ENCODE measurements at places on chromosomes 7 and 10.

- no peak for DNase-seq
These were observed 27.9 kb upstream of the GATA3 start for GRCh38 chr10:8026349-8027259.

GRCh38 chr7:14754631-14755030 lies 147.9 kb downstream of the DGKB start:
- no peak for DNase-seq

DNA sequence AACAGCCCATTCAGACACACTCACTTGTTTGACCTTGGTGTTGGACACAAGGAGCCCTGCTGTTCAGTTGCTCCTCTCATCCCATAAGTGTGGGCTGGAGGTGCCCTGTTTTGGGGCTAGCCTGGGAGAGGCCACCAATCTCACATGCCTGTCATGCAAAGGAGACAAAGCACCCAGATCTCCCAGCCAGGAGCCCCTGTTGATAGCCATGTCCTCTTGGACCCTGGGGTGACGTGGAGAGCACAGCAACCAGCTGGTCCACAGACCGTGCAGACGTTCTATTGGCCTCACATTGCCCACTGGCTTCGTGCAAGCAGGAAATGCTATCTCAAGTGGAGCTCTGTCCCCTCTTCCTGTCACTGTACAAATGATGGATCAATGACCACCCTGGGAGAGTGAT lies 240.8 kb downstream of the RPS24 start:
- DNase-seq, result no peak

DNA sequence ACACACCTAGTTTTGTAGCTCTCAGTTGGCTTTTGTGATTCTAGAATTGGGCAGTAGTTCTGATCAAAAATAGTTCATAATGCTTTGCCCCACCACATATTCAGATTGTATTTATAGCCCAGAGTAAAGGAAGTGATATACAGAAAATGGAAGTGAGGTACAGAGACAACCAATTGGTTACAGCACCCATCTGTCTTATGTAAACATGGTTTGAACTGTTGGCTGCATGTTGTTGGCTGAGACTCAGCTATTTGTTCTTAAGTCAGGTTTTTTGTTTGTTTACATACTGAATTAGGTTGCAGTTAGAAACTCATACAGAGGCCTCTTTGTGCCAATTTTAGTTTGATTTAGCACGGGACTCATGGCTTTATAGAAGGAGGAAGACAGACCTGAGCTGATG lies 158.9 kb upstream of the GPR26 start:
- no peak for DNase-seq

DNA sequence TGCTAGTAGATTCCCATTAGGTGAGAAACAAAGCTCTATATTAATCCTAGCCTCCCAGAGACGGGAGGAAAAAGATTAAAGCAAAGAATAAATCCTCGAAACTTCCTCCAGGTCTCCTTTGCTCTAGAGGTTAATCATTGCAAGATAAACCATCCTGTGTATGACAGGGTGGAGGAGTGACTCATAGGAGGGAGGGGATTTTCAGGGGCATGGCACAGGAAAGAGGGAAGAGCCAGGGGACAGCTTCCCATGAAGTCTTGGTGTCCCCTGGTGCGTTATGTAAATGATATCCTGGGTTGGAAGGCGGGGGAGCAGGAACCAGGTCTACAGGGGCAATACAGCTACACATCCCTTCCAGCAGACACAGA lies 780 bp downstream of the CYP3A5 start:
- no peak for DNase-seq

DNA sequence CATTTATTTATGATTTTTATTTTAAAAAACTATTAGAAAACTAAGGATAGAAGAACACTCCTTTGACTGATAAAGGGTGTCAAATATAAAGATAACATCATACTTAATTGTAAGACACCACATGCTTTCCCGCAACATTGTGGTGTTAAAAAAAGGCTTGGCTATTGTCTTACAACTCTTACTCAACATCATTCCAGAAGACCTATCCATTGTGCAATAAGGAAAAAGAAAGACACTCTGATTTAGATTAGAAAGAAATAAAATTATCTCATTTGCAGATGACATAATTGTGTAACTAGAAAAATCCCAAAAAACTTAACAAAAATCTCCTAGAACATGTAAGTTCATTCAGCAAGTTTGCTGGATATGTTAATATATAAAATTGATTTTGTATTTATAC lies 296.7 kb upstream of the GNAI1 start:
- no peak for DNase-seq

DNA sequence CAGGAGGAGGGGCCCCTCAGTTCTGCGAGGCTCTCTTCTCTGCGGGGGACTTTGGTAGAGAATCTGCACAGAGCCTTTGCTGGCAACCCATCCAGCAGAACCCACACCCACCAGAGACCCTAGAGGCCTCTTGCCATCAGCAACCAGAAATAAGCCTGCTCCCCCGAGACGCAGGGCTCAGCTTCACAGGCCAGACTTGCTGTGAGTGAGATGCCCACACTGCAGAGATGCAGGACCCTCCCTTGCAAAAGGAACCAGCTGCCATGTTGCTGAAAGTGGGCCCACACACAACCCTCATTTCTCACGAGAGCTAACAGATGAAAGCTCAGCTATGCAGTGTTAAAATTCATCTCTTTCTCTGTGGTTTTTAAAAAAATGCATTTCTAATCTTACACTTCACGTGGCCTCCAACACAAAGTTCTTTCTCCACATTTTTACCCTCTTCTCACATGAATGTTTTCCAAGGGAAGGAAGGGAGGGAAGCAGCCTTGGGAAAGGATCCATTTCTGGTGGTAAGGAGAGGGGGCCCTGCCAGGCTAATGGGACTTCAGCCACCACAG lies 171.6 kb downstream of the CCDC3 start:
- no peak for DNase-seq

- DNase-seq, result no peak
These were observed 275.5 kb downstream of the USP6NL start for GRCh38 chr10:11335881-11336430.

DNA sequence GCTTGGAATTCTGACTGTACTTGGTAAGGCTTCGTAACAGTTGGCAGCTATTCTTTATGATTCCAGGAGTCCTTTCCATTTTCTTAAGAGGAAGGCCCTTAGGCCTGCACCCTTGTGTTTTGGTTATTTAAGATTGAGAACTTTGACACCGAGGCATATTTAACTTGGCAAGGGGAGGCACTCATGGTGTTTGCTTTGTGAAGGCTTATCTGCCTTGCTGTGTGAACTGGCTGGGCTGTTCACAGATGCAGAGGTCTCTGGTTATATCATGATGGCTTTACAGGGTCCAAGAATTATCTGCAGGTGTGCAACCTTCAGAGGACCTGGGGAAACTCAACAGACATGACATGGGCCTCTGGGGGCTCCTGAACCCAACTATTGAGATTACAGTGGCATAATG lies 833 bp upstream of the PNLIPRP1 start:
- no peak for DNase-seq

- DNase-seq, result no peak
These were observed 493 bp downstream of the WDR91 start for GRCh38 chr7:135210888-135211178.

DNA sequence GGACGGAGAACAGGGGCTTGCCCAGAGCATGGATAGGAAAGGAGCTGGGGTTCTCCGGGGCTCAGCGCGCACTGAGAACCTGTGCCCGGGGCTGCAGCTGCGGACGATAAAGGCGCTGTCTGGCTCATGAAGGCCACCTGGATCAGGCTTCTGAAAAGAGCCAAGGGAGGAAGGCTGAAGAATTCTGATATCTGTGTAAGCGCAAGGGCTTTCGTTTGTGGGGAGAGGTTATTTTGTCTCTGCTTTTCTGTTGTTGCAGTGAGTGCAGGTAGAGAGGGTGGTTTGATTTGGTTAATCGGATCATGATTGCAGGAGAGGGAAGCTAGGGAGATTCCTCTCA lies 250.5 kb downstream of the NSUN6 start:
- DNase-seq, result no peak

DNA sequence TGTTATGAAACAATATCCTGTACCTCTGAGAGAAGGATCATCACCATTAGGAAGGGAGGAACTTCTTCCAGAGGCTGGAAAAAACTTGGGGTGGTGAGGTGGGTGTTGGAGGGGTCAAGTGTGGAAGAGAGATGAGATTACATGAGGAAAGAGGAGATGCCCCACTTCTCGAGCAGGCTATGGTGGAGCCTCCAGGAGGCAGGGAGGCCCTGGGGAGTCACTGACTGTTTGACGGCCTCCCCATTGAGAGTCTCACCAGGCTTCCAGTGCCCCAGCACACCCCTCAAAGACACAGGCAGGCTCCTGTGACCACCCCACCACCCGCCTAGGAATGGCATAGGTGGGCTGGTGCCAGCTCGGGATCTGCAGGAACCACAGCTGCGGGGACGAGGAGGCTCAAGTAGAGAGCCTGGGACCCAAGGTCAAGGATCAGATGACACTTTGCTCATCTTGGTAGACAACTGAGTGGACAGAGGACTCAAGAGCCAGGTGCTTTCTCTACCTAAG lies 185.3 kb upstream of the GDF10 start:
- no peak for DNase-seq

- DNase-seq, result no peak
These were observed 20.0 kb upstream of the ZNF438 start for GRCh38 chr10:31051703-31052102.

DNA sequence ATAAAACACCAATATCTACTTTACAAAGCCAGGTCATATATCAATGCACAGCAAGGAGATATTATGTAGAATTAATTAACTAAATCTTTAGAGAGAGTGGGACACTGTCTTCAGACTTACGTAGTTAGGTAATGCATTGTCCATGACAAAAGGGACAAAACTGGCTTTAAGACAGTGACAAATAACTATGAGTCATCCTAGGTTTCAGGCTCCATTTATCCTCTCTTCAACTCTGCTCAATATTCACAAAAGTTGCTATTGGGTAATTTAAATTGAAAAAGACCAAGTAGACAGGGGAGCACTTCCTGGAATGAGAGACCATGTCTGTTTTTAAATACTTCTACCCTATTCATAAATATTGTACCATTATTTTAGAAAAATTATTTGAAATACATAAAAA lies 464.5 kb downstream of the ARL4A start:
- DNase-seq, result no peak

GRCh38 chr10:72016608-72017300 lies 52.6 kb downstream of the CHST3 start:
- no peak for DNase-seq

DNA sequence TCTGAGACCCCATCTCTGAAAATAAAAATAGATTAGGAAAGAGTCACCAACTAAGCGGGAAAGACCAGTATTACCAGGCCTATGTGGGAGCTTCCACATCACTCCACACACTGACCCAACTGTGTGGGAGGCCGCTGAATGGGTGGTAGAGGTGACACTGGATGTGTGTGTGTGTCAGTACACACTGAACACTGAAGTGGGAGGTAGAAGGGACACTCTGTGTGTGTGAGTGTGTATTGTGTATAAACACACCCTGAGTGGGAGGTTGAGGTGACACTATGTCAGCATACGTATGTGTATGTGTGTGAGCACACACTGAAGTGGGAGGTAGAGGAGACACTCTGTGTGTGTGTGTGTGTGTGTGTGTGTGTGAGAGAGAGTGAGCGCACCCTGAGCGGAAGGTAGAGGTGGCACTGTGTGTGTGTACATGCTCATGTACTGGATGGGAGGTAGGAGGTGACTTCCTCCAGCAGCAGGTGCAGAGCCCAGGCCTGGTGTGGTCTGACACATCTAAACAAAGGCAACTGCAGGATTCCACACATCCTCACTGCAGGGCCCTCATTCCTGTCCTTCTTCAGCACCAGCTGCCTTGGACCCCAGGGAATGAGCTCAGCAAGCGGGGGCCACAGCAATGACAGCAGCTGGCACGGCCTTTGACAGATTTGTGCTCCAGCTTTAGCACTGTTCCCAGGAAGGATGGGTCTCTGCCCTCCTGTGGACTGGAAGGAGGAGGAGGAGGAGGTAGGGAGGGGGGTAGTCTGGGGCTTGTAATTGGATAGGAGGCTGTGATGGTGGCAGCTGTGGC lies 26.5 kb upstream of the RBM20 start:
- no peak for DNase-seq

GRCh38 chr7:134351424-134351823 lies 34.7 kb upstream of the SLC35B4 start:
- no peak for DNase-seq

GRCh38 chr7:33612442-33612841 lies 292.9 kb upstream of the BMPER start:
- DNase-seq, result no peak

DNA sequence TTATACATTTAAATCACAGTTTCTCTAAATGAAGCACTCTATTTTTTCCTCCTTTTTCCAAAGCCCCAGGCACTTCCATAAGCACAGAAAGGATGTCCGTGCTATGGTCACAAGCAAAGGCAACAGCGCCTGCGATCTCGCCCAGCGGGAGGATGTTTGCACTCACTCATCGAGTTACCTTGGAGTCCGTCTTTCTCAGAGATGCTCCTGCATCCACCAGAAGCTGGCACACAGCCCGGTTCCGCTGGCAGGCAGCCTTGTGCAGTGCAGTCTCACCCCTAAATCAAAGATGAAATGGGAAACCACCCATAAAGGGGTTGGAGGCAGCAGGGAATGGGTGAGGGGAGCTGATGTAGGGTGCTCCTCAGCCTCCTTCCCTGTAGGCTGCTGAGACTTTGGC lies 51.9 kb upstream of the PTN start:
- DNase-seq, result no peak

DNA sequence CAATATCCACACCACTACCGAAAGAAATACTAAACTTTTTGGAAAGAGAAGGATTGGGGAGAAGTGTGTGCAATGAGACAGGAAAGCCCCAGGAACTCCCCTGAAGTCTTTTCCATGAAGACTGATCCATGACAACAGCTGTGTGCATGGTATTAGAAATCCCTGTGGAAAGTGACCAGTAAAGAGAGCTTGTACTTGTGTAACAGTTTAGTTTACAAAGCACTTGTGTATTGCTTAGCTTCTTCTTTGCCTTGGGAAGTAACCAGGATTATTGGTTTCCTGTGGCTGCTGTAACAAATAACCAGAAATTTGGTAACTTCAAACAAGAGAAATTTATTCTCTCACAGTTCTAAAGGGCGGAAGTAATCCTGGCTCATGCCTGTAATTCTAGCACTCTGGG lies 18.8 kb downstream of the TFAM start:
- no peak for DNase-seq

- DNase-seq, result no peak
These were observed 709.1 kb upstream of the FZD8 start for GRCh38 chr10:36351159-36351558.

DNA sequence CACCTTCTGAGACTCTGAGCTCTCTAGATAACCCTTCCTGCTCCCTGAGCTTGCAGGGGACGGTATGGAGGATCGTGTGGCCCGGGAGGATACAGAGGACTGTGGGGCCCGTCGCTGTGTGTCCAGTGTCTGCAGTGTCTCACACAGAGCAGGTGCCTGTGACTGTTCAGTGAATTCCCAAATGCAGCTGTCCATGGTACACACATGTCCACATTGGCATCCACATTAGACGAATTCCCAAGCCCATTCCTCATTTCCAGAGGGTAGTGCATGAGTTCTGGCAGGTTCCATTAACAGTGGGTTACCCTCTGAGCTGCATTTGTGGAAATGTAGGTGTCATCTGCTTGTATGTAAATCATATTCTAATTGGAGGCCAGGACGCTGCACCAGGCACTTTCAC lies 39.5 kb downstream of the WDFY4 start:
- no peak for DNase-seq

- no peak for DNase-seq
These were observed 75.2 kb upstream of the CELF2 start for GRCh38 chr10:10942441-10942840.
